Stimulated activated CD4-positive, alpha-beta T cell treated with anti-CD3 and anti-CD28 coated beads, Interleukin-1b, Interleukin-23, amount 100 ng/mL, for 4 hours (primary cell): ENCODE measurements at places on chromosomes 12 and 14.
A peak's percentile ranks its signal among the peaks of the same experiment; 100 is the strongest.

GRCh38 chr14:76227450-76228050, 75.8 kb downstream of the GPATCH2L start:
- DNase-seq: no peak

- peak; percentile 43 for DNase-seq
Observed at GRCh38 chr14:32073537-32074189, 3.4 kb upstream of the ARHGAP5 start.

DNA sequence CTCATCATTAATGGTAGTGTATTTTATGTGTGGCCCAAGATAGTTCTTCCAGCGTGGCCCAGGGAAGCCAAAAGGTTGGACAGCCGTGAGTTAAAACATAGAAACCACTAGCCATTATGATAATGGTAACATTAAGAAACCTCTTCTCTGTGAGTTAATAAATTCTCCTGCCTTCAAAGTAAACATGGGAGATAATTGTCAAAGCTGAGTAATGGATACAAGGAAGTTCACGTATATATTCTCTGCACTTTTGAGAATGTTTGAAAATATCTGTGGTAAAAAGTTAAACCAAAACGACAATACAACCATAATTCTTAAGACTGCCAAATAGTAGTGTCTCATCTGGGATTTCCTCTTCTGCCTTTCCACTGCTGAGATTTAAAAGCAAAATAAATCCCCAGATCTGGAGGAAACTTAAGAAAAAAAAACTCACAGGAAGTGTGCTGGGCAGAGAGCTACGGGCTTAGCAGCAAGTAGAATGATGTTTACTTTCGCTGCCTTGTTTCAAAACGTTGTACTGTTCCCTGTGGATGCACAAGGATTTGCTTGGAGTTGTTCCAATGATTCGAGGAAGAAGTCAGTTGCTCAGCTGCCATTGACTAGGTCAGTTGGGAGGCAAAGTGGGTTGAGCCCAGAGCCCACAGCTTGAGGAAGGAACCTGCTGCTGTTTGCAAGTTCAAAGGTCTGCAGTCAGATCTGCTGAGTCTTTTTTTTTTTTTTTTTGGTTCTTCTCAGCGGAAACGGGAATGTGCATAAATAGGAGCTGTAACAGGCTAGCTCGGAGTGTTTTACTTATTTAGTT, 1.7 kb downstream of the TPCN1 start:
- DNase-seq: no peak

DNA sequence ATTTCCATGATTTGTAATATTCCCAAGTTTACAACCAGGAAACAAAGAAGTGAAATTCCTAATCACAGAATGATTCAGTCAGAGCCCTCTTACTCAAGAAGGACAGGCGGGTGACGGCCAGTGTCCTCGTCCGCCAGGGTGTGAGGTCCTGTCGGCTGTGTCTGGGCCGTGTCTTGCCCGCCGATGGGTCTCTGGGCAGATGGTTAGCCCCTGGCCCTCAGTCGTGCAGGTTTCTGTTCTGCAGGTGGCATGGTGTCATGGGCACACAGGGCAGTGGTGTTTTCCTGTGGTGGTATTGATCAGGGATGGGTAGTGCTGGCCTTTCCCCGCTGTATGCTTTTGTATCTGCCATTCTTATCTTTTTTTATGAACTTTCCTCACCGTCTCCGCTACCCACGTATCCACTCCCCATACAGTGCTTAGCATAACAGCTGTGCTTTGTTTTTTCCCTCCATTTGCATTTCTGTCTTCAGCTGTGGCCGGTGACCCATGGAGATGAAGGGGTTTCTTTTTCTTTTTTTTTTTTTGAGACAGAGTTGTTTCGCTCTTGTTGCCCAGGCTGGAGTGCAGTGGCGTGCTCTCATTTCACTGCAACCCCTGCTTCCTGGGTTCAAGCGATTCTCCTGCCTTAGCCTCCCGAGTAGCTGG, 100.7 kb downstream of the TSPAN9 start:
- no peak for DNase-seq

GRCh38 chr12:116247377-116247776, 30.1 kb downstream of the MED13L start:
- no peak for DNase-seq

DNA sequence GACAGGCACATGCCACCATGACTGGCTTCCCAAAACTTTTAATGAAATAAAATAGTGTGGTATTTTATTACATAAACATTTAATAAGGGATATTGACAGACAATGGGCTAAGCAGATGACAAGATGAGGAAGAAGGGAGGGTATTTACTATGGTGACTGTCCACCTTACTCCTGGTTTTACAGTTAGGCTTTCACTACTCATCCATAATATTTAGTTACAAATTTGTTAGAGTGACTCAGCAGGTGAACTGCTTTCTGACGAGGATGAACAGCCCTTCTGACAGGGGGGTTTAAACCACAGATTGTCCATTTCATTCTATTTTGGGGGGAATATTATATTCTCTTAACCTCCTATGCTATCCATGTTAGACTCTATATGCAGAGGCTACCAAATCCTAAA, 3.6 kb upstream of the PALS1 start:
- no peak for DNase-seq

GRCh38 chr12:91769736-91770135, 375.9 kb downstream of the BTG1 start:
- DNase-seq: no peak

GRCh38 chr14:81129242-81129641, 91.5 kb downstream of the GTF2A1 start:
- DNase-seq: no peak

GRCh38 chr12:8661751-8662150, 875 bp downstream of the MFAP5 start:
- DNase-seq: no peak

DNA sequence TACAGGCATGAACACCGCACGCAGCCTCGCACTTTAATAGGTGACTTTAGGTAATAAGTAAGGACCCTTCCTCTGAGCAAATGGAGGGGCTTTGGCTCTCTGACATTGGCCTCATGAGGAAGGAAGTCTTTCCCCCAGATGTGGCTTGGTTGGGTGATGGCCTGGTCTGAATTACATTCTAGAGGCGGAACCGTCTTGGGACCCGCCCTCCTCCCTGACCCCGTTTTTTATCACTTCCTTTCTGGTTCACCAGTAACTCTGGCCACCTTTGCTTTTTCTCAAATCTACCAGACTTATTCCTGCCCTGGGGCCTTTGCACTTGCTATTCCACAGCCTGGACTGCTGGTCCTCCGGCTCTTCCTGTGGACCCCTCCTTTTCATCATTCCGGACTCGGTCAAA, 13.4 kb downstream of the ALDH2 start:
- DNase-seq: no peak

GRCh38 chr12:95605087-95605486, 53.8 kb upstream of the USP44 start:
- DNase-seq: no peak

DNA sequence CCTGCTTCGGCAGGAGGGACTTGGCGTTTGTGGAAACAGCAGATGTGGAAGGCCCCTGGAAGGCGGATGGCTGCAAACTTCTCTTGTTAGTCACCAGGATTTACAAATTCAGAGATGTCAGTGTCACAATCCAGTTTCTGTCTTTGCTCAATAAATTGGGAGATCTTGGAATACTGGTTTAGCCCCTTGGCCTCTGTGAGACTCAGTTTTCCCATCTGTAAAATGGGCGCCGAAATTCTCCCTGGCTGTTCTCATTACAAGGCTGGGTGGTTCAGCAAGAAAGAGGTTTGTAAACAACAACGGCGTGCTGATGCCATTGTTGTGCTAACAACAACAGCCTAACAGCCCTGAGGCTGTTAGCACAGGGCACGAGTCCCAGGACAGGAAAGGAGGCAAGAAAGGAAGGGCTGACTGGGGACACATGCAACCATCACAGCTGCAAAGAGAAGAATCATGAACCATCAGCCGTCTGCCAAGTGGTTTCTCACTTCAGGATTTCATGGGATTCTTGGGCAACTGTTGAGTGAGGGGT, 127.5 kb downstream of the AACS start:
- no peak for DNase-seq

- DNase-seq: no peak
Observed at GRCh38 chr14:68254669-68255527, 435.3 kb downstream of the RAD51B start.

- DNase-seq: no peak
Observed at GRCh38 chr14:34817768-34818167, 57.4 kb downstream of the BAZ1A start.

- DNase-seq: no peak
Observed at GRCh38 chr12:68832504-68832867, 24.5 kb downstream of the MDM2 start.

DNA sequence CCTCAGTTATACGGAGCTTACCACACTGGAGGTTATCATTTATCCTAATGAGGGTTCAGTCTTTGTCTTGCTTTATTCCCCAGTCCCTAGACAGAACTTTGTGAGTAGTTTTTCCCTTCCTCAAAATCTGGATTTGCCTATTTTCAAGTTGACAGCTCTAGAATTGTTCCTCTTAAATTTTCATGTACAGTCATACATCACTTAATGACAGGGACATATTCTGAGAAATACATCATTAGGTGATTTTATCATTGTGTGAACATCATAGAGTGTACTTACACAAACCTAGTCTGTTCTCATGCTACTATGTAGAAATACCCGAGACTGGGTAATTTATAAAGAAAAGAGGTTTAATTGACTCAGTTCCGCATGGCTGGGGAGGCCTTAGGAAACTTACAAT, 3.1 kb downstream of the PRKAB1 start:
- DNase-seq: no peak

DNA sequence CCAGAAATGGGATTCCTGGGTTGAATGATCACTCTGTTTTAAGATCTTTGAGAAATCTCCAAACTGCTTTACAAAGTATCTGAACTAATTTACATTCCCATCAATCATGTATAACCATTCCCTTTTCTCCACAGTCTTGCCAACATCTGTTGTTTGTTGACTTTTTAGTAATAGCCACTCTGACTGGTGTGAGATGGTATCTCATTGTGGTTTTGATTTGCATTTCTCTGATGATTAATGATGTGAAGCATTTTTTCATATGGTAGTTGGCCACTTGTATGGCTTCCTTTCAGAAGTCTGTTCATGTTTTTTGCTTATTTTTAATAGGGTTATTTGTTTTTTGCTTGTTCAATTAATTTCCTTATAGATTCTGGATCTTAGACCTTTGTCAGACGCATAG, 211.8 kb upstream of the AVPR1A start:
- no peak for DNase-seq

DNA sequence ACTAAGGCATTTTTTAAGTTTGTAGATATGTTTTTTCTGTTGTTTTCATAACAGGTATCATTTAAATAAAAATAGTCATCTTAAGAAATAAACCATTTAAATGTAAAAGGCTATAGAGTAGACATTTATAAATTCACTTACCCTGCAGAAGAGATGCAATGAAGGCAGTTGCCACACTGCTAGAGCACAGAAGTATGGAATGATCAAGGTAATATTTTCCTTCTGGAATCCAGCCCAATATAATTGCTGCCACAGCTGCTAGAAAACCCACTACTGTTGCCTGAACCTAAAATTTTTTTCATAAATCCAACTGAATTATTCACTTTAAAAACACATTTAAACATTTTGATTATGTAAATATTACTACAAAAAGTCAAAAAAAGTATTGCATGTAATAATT, 69.2 kb downstream of the SLC41A2 start:
- DNase-seq: no peak

DNA sequence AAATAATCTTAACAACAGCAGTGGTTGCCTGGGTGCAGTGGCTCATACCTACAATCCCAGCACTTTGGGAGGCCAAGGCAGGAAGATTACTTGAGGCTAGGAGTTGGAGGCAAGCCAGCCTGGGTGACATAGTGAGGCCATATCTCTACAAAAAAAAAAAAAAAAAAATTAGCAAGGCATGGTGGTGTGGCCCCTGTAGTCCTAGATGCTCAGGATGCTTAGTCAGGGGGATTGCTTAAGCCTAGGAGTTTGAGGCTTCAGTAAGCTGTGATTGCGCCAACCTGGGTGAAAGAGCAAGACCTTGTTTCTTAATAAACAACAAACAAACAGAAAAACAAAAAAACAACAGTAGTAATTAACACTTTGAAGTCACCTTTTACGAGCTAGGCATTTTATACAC, 642 bp upstream of the ACSM4 start:
- no peak for DNase-seq

- DNase-seq: no peak
Observed at GRCh38 chr12:31471051-31471450, 119.9 kb downstream of the DENND5B start.

DNA sequence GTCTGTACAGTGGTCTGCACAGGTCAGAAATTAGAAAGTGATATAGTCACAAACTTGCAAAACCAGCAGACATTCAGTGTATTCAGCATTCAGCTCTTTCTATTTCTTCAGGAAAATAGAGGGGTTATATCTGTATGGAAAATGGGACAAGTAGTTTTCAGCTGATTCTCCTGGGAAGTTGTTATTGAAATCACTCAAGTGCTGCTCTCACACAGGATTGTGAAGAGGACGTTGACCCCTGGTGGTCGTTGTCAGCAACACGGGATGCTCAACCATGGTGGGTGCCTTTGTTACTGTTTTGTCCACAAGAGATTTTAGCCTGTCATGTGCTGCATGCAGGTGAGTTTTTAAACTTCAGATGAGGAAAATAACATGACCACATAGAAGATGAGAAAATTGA, 981.8 kb downstream of the TMEM121 start:
- DNase-seq: no peak

GRCh38 chr12:108689314-108690190, 41.8 kb downstream of the CORO1C start:
- no peak for DNase-seq

- no peak for DNase-seq
Observed at GRCh38 chr12:119546340-119546739, 47.2 kb upstream of the TMEM233 start.

DNA sequence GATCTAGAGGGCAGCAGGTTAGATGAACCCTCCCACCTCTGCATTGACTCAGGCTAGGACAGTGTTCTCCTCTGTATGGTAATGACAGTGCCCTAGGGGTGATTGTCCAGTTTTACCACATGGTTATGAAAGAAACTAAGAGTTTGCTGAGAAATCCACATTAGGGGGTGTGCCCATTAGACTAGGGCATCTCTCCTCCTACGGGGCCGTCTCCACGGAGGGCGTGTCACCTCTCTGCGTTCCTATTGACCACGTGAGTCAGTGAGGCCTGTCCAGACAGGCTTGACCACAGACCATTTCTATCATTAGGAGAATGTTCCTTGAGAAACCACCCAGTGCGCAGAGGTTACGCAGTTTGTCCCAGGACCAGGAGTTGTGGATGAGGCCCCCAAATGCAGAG, 8.3 kb downstream of the MVK start:
- DNase-seq: no peak

GRCh38 chr12:6323340-6323994, 13.0 kb downstream of the PLEKHG6 start:
- peak; percentile 40 for DNase-seq

DNA sequence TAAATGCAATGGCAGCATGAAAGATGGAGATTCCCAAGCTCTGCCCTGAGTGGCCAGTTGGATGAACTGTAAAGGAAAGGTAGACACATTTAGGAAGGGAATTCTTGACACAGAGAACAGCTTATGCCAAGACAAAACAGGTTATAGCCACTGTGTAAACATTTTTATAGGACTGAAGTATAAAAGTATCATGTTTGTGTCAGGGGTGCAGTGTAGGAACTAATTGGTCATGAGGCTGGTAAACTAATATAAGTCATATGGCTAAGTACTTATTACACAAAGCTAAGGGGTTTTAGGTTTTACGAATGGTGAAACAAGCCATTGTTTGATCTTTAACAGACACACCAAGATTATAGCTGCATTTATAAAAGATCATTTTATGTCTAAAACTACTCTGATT, 207.7 kb upstream of the SLC16A7 start:
- no peak for DNase-seq

- no peak for DNase-seq
Observed at GRCh38 chr12:68508576-68508975, 102.1 kb upstream of the RAP1B start.
